ENCODE measurements at places on chromosomes 1 and 21. TPM values are rescaled to one million over a fixed set of nuclear protein-coding genes. Genes with fewer than 3 reads are reported as not detected.

Gene SZT2
- total RNA-seq: 56.2 TPM

Gene EVI5
- 91.4 TPM for total RNA-seq

Gene KIF21B
- total RNA-seq: 3.2 TPM

Gene SPOCD1
- total RNA-seq: 0.55 TPM

DNA sequence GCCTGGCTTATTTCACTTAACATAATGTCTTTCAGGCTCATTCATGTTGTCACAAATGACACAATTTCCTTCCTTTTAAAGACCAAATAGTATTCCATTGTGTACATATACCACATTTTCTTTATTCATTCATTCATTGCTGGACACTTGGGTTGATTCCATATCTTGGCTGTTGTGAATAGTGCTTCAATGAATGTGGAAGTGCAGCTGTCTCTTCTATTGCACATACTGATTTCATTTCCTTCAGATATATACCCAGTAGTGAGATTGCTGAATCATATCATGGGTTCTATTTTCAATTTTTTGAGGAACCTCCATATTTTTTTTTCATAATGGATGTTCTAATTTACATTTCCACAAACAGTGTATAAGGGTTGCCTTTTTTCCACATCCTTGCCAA is 38.6 kb upstream of the WLS start:
- DNase-seq: no peak

DNA sequence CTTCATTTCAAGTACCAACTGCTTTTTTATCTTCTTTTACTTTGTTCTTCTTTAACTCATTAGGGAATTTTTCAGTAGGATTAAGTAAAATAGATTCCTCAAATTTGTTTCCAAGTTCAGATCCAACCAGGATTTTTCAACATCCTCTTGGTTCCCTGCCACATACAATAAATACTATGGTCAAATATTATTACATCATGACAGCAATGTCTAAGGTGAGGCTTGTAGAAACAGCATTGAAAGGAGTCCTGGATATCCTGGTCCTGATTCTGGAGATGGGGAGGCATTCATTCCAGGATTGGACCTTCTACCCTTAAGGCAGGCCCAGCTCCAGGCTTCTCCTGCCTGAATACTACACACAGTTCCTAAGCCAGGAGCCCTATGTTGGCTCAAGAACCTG is 80.2 kb upstream of the F3 start:
- no peak for DNase-seq

GRCh38 chr1:162666006-162666645 is 33.9 kb downstream of the DDR2 start:
- DNase-seq: no peak

DNA sequence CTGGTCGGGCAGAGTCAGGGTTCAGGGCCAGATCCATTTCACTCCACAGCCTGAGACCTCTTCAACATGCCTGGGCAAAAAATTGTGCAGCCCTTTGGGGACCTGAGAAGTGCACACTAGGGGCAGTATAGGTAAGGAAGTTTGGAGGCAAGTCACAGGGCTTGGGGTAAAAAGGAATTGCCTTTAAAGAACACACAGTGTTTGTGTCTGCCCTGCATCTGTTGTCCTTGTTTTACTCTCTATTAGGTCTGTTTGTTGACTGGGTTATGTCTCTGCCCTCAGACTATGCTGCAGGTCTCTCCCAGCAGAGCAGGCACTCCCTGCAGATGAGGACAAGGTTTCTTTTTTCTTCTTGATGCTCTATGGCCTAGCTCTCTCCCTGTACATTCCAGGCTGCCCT is 22.0 kb downstream of the LDLRAD2 start:
- DNase-seq: no peak

DNA sequence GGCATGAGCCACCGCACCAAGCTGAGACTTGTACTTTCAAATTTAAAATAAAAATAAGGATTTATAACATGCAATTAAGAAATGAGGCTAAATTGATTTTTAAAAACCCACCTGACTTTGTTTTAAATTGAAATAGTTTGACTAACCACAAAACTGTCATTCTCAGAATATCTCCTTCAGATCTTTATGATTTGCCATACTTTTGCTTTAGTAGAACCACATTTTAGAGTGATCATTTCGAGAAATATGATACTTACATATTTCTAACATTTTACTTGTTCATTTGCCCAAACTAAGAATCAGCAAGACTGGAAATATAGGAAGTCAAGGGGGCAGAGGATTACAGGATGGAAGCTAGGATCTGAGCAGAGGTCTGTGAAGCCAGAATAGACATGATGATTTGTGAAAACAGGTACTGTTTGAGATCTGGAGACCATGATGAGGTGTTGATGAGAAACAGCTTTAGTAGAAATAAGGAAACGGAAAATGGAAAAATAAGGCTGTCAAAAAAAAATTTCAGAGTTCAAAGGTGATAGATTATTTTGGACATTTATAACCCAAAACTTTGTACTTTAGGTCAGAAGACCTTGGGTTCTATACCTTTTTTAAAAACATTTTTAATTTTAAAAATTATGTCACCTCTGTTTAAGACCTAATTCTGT is 44.8 kb downstream of the GIPC2 start:
- no peak for DNase-seq

- no peak for DNase-seq
Measured at GRCh38 chr1:50877641-50878040, 82.4 kb downstream of the FAF1 start.

DNA sequence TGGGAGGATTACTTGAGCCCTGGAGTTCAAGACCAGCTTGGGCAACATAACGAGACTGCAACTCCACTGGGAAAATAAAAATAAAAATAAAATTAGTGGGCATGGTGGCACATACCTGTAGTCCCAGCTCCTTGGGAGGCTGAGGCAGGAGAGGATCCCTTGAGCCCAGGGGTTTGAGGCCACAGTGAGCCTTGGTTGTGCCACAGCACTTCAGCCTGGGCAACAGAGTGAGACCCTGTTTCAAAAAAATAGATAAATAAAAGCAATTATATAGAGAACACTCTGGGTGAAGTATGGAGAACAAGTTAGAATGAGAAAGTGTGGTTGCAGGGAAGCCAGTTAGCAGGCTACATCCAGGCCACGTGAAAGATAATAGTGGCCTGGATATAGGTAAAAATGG is 25.7 kb downstream of the CXADR start:
- no peak for DNase-seq

DNA sequence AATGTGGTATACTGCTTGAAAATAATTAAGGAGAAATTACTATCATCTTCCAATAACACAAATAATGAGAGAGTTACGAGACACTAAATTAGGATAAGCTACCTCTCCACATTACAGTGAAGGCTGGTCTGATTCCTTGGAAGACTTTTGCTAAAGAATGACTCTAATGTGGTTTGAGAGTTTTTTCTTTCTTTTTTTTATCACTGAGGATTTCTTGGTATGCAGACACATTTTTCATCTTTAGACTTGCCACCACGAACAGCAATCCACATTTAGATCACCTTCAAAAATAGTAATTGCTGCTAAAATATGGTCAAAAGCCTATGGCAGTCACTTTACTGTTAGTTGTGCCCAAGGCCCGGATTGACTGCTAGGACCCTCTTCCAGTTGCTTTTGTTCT is 16.6 kb upstream of the TMEM35B start:
- no peak for DNase-seq

DNA sequence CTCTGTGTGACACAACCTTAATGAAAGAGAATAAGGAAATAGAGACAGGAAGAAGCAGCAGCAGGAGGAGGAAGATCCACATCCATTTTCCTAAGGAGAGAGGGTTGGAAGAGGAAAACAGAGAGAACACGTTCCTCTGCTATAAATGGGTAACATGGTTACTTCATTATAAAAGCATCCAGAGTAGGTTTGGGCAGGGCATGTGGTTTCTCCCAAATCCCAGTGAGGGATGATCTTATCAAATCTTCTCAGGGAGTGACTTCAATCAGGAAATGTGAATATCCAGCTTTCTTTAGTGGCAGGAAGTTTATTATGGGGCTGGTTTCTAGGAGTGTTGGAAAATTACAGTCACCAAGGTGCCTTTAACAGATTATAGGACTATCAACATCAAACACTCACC is 11.1 kb downstream of the CYP2J2 start:
- DNase-seq: no peak

- no peak for DNase-seq
Measured at GRCh38 chr1:209406595-209406994, 176.9 kb upstream of the CAMK1G start.

DNA sequence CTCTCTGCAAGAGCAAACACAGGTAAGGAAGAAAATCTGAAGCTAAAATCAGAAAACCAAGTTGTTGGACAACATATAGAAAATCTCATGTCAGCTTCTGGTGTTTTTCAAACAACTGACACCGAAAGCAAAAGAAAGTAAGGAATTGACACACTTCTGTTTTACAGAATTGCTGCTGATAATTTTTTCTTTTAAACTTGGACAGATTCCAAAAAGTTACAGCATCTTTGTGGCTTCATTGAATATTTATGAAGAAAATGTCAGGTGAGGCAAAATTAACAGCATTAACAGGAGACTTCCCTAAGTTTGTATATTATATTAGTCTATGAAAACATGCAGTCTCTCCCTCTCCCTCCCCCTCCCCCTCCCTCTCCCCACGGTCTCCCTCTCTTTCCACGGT is 14.9 kb upstream of the CTSS start:
- no peak for DNase-seq

DNA sequence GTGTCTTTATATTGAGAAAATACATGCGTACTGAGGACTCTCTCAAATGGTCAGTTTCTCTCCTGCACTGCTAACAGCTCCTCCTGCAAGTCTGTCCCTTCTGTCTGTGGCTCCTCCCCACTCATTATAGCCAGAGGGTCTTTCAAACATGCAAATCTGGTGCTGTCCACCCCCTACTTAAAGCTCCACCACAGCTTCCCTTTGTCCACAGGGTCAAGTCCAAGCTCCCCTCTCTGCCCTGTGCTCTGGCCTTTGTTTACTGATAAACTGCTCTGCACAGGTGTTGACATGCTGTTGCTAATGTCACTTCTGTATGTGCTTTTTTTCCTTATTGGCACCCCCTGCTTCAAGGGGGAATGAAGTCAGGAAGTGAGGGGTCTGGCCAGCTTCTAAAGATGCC is 47.7 kb upstream of the GPR37L1 start:
- no peak for DNase-seq

GRCh38 chr1:35175098-35175576 is 17.8 kb downstream of the SFPQ start:
- no peak for DNase-seq

Measured in stomach (tissue), 19 donors.